ENCODE measurements at places on chromosomes 1 and 21.

DNA sequence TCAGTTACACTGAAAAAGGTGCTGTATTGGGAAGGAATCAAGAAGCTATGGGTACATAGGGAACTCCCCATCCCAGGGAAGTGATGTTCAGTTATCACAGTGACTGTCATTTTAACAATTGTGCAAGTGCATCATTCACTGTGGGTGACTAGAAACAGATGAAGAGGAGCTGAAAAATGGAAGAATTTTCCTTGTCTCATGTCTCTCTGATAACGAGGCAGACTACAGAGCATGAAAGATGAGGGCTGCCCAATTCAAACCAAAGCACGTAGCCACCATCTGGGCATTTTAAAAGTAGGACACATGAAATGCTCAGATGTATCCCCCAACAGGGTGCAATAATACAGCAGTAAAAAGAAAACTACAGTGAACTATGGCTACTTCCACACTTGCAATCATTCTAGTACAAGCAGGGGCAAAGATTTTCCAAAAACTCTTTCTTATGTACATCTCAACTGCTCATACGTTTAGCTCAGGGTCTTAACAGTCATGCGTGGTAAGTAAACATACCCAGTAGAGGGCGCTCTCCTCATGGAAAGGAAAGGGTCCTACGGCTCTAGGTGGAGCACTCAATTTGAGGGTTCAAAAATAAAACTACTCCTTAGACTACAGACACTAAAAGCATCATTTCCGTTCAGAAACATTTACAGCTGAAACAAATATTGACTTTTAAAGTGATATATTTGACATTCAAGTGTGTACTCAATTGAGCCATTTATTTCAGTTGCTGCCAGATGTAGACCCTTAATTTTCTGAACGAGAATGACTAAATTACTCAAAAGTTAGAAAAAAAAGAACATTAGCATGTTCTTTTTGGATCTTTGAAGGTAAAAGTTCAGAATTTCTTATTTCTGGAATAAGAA lies 143.2 kb downstream of the KCTD3 start:
- peak; percentile 4 for DNase-seq

GRCh38 chr21:27817902-27818623 lies 851.2 kb upstream of the ADAMTS5 start:
- DNase-seq: no peak

- no peak for DNase-seq
These were observed 15.4 kb downstream of the POLR3GL start for GRCh38 chr1:145979746-145980456.

DNA sequence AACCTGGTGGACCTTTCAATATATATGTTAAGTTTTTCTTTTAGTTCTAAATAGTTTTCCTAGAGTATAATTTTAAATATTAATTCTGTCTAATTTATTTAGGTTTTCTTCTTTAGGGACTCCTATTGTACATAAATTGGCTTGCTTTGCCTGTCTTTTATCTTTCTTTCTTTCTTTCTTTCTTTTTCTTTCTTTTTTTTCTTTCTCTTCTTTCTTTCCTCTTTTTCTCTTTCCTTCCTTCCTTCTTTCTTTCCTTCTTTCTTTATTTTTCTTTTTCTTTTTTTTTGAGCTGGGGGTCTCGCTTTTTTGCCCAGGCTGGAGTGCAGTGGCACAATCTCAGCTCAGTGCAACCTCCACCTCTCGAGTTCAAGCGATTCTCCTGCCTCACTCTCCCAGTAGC lies 35.2 kb downstream of the ZSCAN20 start:
- DNase-seq: no peak

- DNase-seq: no peak
These were observed 810 bp downstream of the ZBTB37 start for GRCh38 chr1:173869021-173869359.

GRCh38 chr1:4587721-4588120 lies 66.7 kb upstream of the AJAP1 start:
- no peak for DNase-seq

- no peak for DNase-seq
These were observed 63.6 kb upstream of the CTTNBP2NL start for GRCh38 chr1:112332176-112333150.

GRCh38 chr1:225448146-225448805 lies 20.4 kb upstream of the LBR start:
- DNase-seq: no peak

- DNase-seq: no peak
These were observed 3.3 kb downstream of the CCSAP start for GRCh38 chr1:229339520-229339919.

DNA sequence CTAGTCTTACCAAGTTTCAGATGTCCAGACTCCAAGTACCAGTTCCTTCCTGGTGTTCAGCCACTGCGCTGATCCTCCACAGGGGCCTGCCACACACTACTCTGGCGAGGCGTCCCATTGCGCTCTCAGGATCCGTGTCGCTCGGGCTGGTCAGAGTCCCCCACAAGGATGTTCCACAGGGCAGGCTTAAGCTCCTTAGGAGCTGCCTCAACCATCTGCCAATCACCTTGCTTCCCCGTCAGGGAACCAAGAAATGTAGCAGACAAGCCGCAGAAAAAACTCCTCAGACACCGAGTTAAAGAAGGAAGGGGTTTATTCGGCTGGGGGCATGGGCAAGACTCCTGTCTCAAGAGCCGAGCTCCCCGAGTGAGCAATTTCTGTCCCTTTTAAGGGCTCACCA lies 9.8 kb downstream of the OR2W3 start:
- DNase-seq: no peak

DNA sequence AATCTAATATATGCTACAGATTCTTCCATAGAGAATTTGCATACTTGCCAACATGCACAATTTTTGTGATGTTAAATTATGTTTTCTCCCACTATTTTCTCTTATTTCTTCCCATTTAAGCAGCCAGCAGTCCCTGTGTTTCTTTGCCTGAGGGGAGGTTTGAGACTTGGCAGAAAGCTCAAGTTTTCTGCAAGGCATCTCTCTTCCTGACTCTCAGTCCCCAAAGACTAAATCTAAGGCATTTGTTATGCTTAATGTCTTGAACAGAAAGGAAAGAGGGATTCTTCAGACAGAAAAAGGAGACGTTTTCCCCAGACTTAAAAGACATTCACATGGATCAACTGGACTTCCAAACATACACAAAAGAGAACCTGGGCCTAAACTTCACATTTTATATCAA lies 354.4 kb downstream of the RYR2 start:
- no peak for DNase-seq

GRCh38 chr1:230079199-230080024 lies 12.4 kb downstream of the GALNT2 start:
- DNase-seq: no peak

DNA sequence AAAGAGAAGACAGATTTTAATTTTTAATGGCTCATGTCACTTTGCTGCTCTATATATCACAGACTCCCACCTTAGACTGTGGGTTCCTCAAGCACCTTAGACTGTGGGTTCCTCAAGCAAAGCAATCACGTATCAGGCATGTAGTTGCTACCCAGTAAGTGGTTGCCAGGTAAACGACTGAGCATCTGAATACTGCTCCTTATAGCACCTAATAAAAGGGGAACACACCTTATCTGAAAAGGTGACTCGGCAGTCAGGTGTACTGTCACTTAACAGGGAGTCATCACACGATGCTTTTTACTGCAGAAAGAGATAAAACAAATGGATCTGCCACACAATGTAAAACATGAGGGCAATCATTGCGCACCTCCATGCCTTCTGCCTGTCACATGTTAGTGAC lies 92.5 kb upstream of the LPGAT1 start:
- DNase-seq: no peak

DNA sequence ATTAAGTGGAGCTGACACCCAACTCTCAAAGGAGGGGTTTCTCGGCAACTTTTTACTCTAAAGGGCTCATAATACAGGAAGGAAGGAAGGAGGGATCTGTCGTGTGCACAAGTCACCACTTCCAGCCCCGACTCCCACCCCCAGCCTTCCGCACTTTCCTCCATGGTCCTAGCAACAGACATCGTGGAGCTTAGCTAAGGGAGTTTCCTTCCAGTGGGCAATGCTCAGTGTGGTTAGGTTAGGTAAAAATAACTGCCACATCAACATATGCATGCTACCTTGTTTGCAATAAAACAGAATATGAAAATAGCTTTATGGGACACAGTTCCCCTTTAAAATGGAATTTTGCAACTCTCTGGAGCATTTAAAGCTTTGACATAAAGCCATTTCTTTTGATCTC lies 35.2 kb downstream of the KANK4 start:
- DNase-seq: no peak

DNA sequence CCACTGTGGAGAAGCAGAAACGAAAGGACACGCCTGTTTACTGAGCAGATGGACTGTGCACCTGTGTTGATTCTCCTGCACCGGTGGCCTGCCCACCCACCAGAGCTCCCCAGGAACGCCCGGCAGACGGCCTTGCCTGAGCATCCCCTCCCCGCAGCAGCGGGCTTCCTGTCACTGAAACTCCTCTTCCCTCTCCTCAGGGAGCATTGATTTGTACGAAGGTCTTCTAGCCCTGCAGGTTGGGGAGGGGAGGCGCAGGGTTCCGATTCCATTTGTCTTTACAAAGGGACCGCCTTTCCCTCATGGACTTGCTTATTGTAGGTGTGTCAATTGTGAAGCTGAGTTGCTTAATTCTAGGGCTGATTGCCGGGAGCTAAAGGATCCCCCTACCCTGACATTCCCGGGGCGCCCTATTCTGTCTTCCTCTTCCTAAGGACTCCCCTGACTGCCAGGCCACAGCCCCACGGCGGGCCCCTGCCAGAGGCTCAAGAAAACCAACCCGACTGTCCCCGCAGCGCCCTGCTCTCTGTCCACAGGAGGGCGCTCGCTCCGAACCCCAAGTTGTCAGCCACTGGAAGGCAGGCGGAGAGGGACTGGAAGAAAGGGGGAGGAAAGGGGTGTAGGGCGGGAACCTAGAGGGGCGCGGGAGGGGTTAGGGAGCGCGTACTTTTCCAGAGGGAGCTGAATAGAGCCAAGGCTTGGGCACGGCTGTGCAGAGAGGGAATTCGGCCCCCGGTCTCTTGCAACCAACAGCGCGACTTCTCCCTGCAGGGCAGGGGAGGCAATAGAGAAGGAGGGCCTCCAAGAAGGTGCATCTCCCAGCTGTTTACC lies 2.8 kb downstream of the S100A6 start:
- peak; percentile 87 for DNase-seq

GRCh38 chr1:52856026-52856425 lies 13.5 kb downstream of the ZYG11A start:
- DNase-seq: no peak

DNA sequence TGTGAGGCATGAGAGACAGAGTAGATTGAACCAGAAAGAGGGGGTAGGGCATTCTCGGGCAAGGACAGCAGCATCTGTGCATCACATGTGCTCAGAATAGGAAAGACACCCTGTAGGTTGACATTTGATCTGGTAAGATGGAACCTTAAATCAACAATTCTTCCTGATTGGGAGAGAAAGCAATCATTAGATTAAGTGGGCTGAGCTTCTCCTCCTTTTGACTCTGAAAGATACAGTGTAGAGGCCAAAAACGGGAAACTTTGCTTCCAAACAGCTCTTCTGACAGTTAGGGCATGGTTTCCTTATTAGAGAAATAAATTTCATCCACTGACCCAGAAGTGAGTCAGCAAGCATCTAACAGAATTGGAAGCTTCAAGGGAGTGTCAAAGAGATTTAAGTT lies 9.7 kb downstream of the KIF14 start:
- DNase-seq: no peak

DNA sequence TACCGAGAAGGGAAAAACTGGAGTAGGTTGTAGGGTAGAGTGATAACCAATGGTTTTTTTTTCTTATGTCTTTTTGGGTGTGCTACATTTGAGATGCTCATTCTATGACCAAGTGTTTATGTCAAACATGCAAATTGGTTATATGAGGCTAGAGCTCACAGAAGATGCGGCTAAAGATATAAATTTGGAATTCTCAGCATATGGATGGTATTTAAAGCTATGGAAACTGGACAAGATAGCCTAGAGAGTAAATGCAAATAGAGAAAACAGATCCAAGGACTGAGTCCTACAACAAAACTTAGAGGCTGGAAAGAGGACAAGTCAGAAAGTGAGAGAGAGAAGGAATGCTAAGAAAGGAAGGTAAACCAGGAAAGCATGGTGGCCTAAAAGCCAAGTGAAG lies 7.4 kb downstream of the GDAP2 start:
- DNase-seq: no peak

- no peak for DNase-seq
These were observed 12.2 kb upstream of the SPEN start for GRCh38 chr1:15835205-15835740.

DNA sequence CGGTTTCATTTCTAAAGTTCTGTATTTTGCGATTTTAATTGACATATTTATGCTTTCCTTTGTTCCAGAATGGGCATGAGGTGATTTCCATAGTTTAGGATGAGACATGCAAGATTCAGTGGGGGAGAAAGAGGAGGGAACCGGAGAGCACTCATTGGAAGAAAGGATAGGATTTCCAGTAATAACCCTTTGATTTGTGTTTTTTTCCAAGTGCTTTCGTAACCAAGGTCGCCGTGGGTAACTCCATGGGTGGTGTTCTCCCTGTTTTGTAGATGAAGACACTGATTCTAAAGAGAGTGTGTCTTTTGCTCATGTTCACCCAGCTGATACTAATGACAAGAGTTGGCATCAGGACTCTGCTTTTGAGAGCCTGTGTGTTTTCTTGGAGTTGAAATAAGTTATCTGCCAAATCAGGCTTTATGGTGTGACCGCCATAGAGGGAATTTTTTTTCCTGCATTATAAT lies 170.1 kb downstream of the DHRS3 start:
- DNase-seq: no peak

DNA sequence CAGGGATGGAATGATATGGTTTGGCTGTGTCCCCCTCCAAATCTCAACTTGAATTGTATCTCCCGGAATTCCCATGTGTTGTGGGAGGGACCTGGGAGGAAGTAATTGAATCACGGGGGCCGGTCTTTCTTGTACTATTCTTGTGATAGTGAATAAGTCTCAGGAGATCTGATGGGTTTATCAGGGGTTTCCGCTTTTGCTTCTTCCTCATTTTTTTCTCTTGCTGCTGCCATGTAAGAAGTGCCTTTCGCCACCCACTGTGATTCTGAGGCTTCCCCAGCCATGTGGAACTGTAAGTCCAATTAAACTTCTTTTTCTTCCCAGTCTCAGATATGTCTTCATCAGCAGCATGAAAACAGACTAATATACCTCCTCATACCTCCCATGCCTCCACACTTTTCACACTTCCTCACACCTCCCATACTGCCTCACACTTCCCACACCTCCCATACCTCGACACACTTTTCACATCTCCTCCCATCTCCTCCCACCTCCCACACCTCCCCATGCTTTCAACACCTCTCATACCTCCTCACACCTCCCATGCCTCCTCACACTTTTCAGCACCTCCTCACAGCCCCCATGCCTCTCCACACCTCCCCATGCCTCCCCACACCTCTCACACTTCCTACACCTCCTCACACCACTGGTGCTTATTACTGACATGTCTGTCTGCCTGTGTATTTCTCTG lies 21.3 kb downstream of the GPR137B start:
- DNase-seq: no peak

GRCh38 chr1:229380536-229381160 lies 37.8 kb upstream of the CCSAP start:
- DNase-seq: no peak

DNA sequence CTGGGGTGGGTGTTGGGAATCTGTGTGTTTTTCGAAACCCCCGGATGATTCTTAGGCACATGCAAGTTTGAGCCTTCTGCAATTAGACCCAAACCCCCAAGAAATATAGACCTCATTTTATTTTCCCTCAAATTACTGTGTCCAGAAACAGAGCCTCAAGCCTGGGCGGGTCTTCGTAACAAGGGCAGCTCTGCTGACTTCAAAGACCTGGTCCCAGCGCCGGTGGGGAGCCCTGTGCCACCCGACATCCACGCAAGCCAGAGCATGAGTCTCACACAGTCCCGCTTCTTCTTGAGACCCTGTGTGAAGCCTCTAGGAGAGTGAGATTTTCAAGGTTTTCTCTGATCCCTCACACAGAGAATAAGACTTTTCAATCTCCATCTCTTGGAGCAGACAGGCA lies 397.3 kb downstream of the RPS6KC1 start:
- no peak for DNase-seq
